Neural crest cell (in vitro differentiated cells): ENCODE measurements at places on chromosomes 7 and 10. TPM values are rescaled to one million over a fixed set of nuclear protein-coding genes. Genes with fewer than 3 reads are reported as not detected.

Gene PON3
- not detected in 2 replicates for total RNA-seq

Gene PRF1
- total RNA-seq = not detected in 2 replicates

DNA sequence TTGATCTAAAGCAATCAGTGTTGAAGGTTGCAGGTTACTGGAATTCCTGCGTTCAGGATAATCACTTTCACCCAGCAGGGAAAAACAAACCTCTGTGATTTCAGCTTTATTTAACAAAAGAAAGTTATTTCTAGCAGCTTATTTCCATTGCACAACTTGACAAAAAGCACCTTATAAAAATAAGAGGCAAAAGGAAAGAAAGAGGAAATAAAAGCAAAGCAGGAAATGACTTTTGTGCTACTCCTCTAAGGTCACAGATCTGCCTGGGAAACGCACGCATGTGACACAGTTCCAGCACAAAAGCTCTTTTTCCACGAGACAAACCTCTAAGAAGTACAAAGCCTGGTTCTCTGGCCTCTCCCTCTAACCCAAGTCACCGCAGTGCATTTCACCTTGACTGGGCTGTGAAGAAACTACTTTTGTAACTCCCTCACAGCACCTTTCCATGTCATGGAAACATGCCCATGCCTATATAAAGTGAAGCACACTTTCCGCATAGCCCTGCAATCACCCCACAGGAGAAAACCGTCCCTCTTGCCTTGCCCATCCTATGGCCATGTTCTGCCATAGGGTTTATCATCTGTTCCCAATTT, 870 bp downstream of the ANK3 start:
- DNase-seq = no peak

- no peak for DNase-seq
Measured at GRCh38 chr7:42673951-42674350, 237.9 kb downstream of the C7orf25 start.
